ENCODE measurements at places on chromosomes 1 and 21.
A peak's percentile ranks its signal among the peaks of the same experiment; 100 is the strongest.

DNA sequence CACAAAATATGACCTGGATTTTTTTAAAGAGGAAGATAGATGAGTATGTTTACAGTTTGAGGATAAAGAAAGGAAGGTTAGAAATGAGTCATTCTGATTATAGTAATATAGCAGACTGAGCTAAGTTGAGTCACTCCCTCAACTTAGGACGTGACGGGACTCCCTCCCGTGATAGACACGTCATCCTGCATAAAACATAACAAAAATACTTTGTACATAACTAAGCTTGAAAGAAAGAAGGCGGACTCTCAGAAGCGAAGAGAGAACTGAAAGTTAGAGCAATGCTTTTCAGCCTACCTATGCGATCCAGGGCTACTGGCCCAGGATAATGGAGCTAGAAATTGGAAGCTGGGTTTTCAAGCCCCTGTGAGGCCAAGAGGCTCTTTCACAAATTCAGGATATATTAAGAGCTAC, 53.0 kb upstream of the DESI2 start:
- no peak for DNase-seq

DNA sequence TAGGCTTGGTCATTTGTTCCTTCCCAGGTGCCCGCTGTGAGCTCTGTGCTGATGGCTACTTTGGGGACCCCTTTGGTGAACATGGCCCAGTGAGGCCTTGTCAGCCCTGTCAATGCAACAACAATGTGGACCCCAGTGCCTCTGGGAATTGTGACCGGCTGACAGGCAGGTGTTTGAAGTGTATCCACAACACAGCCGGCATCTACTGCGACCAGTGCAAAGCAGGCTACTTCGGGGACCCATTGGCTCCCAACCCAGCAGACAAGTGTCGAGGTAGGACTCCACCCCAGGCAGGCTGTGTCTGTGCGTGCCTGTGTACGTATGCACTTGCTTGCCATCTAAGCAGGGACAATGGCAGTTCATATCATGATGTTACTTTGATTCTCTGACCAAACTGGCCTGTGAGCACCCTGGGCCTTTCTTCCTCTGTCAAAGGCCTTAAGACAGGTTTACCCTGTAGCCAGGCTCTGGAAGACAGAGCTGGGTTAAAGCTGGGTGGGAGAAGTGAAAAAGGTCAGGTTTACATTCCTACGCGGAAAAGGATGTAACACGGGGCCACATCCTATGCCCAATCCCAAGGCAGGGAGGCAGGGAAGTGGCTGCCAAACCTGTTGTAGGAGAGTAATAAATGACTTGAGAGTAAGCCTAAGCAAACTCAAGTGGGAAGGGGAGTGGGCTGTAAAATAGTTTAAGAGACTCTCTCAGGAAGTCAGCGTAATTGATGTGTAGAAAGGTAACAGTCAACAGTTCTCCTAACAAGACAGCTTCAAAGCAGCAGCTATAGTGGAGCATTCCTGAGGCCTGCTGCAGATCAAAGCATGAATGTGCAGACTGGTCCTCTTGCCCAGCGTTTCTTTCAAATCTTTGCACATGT, 42.5 kb downstream of the LAMC2 start:
- DNase-seq, result no peak

DNA sequence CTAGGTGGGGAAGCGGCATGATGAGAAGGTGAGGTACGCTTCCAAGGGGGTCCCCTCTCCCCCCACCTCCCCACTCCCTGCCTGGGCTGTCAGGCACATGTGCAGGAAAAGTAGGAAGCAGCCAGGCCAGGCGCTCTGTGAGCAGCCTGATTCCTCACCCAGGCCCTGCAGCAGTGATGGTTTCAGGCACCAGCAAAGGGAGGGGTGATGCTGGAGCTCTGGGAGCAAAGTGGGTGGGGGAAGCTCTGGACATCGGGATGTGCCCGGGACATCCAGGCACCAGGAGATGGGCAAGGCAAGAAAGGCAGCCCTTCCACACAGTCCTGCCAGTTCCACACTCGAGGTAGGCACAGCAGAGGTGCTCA, 106.1 kb downstream of the CRYAA start:
- no peak for DNase-seq

GRCh38 chr1:150015651-150016131, 5.2 kb upstream of the OTUD7B start:
- no peak for DNase-seq

DNA sequence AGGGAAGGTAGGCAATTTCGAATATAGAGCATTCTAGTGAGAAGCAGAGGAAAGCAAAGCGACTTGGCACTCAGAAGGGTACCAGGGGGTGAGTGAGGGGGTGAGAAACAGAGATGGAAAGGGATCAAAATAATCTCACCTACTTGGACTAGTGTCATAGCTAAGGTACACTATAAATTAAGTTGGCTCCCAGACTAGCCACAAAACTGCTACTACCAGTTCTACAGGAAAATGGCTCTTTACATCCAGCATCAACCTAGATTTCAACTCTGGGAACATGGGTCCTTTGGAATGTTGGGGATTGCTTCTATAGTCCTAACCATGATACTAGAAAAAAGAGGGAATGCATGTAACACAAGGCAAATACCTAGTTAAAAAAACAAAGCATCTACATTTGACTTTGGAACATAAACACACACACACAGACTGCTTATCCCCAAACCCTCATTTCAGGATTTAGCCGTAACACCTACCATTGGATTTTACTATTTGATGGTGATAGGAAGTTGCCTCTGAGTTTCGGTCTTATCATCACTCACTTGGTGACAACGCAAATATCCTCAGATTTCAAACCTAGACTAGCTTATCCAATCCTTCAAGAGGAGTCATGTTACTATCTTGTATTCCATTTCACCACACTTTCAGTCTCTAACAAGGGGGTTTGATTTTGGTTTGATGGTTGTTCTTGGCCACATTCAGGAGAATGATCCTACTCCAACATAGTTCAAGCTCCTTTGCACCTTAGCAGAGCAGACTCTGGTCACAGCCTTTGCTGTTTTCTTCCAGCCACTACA, 5.6 kb downstream of the ZBTB21 start:
- DNase-seq, result no peak

- no peak for DNase-seq
These were observed 431 bp downstream of the CLCN6 start for GRCh38 chr1:11806307-11806936.

DNA sequence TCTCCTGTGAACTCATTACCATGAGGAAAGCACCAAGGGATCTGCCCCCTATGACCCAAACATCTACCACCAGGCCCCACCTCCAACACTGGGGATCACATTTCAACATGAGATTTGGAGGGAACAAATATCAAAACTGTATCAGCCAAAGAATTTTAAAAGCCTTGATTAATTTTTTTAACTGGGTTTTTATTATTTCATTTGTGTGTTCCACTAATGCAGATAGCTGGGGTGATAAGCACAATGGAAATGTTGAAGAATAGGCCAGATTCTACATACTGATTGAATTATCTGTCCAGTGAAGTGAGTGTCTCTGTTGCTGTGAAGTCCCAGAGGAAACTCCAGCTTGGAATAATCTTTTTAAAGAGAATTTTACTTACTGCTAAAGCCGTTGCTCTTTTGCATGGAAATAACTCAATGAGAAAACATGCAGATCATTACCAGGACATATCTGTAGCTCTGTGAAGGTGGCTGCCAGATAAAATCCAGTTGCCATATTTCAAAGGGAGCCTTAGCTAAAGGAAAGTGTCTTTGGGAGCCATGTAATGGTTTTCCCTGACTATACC, 44.4 kb upstream of the DHCR24 start:
- DNase-seq, result no peak

GRCh38 chr1:39720094-39720999, 18.3 kb upstream of the PPIE start:
- DNase-seq, result no peak

- no peak for DNase-seq
These were observed 12.8 kb downstream of the MED18 start for GRCh38 chr1:28341591-28341990.

GRCh38 chr1:155329980-155330598, 9.4 kb downstream of the RUSC1 start:
- no peak for DNase-seq

- DNase-seq, result peak; percentile 91
These were observed at the start of gene TMEM240 for GRCh38 chr1:1540090-1540817. TSS of gene TMEM240 (minus strand) at chr1:1540624. CDS start at chr1:1540346, 278 bp downstream.

GRCh38 chr1:24410750-24411149, 2.8 kb downstream of the STPG1 start:
- no peak for DNase-seq

GRCh38 chr1:157671895-157672294, 28.7 kb downstream of the FCRL3 start:
- DNase-seq, result no peak

- DNase-seq, result no peak
These were observed 40.8 kb upstream of the PPP2R5A start for GRCh38 chr1:212244441-212244840.

DNA sequence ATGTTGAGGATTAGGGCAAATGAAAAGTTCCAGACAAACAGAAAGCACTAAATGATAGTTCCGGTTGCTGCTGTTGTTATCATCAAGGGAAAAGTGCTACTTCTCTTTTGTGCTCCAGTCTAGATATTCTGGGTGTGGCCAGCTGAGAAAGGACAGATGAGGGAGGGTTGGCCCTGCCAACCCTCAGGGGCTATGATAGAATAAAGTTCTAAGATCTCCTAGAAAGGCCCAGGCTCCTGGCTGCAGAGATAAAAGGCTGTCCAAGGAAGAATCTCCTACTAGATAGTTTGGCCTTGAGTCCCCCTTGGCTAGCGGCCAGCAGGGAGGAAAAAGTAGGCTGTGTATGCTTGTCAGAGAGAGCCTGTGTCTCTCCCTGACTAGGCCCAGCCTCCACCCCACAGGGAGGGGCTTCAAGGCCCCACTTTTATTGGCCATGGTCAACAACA, 31.5 kb downstream of the RIMS3 start:
- peak; percentile 58 for DNase-seq
